CD4-positive, alpha-beta memory T cell (primary cell): ENCODE measurements at places on chromosomes 2 and 18. TPM values are rescaled to one million over a fixed set of nuclear protein-coding genes. Genes with fewer than 3 reads are reported as not detected.
A peak's percentile ranks its signal among the peaks of the same experiment; 100 is the strongest.

DNA sequence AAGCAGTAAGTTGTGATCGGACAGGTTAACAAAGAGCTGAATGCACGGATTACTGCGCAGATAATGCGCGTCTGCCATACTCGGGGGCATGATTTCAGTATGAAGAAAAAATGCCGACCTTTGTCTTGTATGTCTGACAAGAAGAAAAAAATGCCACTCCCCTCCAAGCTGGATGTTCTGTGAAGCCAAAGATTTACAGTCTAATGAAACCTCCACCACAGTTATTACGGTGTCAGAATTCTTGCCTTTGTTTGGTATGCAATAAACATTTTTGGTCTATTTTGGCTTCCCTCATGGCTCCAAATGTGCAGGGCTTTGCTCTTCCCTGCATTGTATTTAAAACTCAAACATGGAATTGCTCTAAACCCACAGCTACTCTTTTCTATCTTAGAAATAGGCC, 72.2 kb upstream of the THUMPD2 start:
- no peak overlapping the region for H3K27ac ChIP-seq
- DNase-seq: no peak
- no peak overlapping the region for H3K4me3 ChIP-seq
- H3K36me3 ChIP-seq: no peaks in the 10 kb centered on the region

DNA sequence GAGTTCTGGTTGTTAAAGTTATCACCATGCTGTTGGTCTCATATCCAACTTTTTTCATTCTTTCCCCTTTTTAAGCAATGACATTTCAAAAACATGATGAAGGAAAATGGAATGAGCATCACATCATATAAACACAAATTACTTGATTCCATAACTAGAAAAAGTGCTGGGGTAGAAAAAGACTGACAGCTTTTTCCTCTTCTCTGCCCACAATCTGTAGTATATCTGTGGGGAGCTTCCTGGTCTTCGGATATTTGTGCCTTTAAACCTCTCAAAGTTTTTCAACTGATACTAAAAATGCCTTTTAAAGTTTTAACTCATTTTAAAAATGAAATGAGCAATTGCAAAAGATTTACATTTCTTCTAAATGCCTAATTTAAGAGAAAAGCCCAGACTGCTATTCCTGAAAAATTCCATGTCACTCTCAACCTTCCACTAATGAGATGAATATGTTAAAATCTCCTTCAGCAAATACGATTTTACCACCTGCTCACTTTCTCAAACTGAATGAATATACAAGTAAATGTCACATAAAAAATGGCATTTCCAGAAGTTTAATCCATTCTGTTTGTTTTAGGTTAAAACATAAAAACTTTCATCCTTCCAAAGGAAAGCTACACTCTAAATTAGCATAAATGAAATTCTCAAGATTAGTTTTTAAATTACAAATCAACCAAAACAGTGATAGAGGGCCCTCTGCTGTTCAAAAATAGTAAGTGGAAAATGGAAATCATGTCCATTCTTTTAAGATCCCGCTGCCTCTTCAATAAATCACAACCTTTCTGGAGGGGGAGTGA, 2.1 kb downstream of the DNAH7 start:
- H3K27ac ChIP-seq: no peak overlapping the region
- peak; percentile 39 for DNase-seq
- H3K4me3 ChIP-seq: no peak overlapping the region
- no peaks in the 10 kb centered on the region for H3K27me3 ChIP-seq
- peaks cover 18% of the 10 kb centered on the region for H3K4me1 ChIP-seq

- H3K27ac ChIP-seq: no peak overlapping the region
- H3K36me3 ChIP-seq: no peaks in the 10 kb centered on the region
- no peaks in the 10 kb centered on the region for H3K4me1 ChIP-seq
Observed at GRCh38 chr2:198700319-198700718, 757.4 kb downstream of the SATB2 start.

DNA sequence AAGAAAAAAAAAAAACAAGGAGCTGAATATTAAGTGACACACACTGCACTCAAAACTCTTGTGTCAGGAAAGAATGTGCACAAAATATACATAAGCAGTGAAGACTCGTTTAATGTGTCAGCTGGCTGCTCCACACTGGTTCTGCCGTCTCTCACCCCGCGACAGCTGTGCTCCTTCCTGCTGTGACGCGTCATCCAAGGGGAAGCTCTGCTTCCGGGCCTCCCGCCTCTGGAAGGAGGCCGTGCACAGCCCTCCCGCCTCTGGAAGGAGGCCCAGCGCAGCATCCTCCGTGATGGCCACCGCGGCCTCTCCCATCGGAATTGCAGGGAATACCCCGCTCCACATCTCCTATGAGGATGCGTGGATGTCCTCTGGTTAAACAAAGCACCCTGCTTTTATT, 151.0 kb downstream of the HDAC4 start:
- peaks cover 36% of the 10 kb centered on the region for H3K4me1 ChIP-seq
- no peak overlapping the region for H3K27ac ChIP-seq
- H3K4me3 ChIP-seq: no peak overlapping the region

DNA sequence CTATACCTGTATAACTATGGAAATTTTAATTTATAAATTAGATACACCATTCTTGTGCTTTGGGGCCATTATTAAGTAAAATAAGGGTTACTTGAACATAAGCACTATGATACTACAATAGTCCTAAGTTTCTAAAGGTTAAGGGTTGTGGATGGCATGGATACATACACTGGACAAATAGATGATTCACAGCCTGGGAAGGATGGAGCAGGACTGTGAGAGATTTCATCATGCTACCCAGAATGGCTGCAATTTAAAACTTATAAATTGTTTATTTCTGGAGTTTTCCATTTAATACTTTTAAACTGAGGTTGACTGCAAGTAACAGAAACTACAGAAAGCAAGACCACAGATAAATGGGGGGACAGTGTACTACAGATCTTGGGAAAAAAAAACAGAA, 295.8 kb upstream of the ZNF804A start:
- H3K27ac ChIP-seq: no peak overlapping the region
- no peaks in the 10 kb centered on the region for H3K27me3 ChIP-seq
- no peak for DNase-seq
- H3K4me3 ChIP-seq: no peak overlapping the region
- no peaks in the 10 kb centered on the region for H3K36me3 ChIP-seq
- H3K4me1 ChIP-seq: no peaks in the 10 kb centered on the region

- H3K4me1 ChIP-seq: no peaks in the 10 kb centered on the region
- no peak overlapping the region for H3K4me3 ChIP-seq
- no peaks in the 10 kb centered on the region for H3K36me3 ChIP-seq
- no peak for DNase-seq
Observed at GRCh38 chr2:47636596-47637264, 146.2 kb upstream of the MSH6 start.

GRCh38 chr18:46161703-46162396, 57.7 kb downstream of the HAUS1 start:
- H3K36me3 ChIP-seq: no peaks in the 10 kb centered on the region
- H3K27ac ChIP-seq: no peak overlapping the region
- H3K27me3 ChIP-seq: no peaks in the 10 kb centered on the region
- no peak overlapping the region for H3K4me3 ChIP-seq

- H3K36me3 ChIP-seq: no peaks in the 10 kb centered on the region
- H3K27ac ChIP-seq: no peak overlapping the region
- peaks cover 18% of the 10 kb centered on the region for H3K4me1 ChIP-seq
- H3K27me3 ChIP-seq: no peaks in the 10 kb centered on the region
Observed at GRCh38 chr2:179239195-179239594, 25.4 kb downstream of the SESTD1 start.

DNA sequence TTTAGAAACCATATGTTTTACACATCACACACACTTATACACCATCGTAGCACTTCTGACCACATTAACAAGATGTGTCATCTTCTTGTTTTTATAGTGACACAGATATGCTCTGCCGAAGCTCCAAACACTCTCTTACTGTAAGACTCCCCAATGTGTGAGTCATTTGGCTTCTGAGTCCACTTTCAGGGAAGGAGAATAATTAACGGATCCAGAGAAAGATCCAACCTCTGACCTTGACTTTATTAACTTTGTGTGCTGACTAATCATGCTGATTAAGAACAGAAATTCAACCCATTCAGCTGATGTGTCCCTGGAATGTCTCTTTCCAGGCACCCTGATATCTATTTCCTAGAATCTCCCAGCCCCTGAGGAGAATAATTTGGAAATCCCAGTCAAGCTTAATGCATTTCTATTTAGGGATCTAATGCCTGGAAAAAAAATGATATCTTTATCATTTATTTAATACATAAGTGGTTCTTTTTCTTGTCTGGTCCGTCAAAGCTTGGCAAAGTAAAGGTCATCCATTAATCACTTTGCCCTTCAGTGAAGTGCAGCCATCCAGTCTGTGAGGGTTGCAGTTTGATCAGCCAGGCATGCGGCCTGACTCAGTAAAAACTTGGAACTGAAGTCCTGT, 615.8 kb upstream of the SYT4 start:
- H3K27ac ChIP-seq: no peak overlapping the region
- H3K4me1 ChIP-seq: no peaks in the 10 kb centered on the region
- no peaks in the 10 kb centered on the region for H3K36me3 ChIP-seq

GRCh38 chr2:2000018-2000723, 255.9 kb upstream of the PXDN start:
- peaks cover 6% of the 10 kb centered on the region for H3K27me3 ChIP-seq
- no peaks in the 10 kb centered on the region for H3K36me3 ChIP-seq
- H3K4me1 ChIP-seq: peaks cover 4% of the 10 kb centered on the region

Gene C2orf92
- total RNA-seq: 13.3 TPM

Gene FIGN
- total RNA-seq: not detected

Gene TMEM178A
- not detected for total RNA-seq

Gene MBD1
- 144 TPM for total RNA-seq

Gene INHA
- total RNA-seq: not detected
